ENCODE measurements at places on chromosomes 4 and X.

- no peak overlapping the region for H3K27ac ChIP-seq
- no peaks in the 10 kb centered on the region for H3K4me1 ChIP-seq
- DNase-seq = no peak
- H3K27me3 ChIP-seq = no peaks in the 10 kb centered on the region
- no peaks in the 10 kb centered on the region for H3K36me3 ChIP-seq
Measured at GRCh38 chrX:404656-405055, 17.9 kb upstream of the PPP2R3B start.

DNA sequence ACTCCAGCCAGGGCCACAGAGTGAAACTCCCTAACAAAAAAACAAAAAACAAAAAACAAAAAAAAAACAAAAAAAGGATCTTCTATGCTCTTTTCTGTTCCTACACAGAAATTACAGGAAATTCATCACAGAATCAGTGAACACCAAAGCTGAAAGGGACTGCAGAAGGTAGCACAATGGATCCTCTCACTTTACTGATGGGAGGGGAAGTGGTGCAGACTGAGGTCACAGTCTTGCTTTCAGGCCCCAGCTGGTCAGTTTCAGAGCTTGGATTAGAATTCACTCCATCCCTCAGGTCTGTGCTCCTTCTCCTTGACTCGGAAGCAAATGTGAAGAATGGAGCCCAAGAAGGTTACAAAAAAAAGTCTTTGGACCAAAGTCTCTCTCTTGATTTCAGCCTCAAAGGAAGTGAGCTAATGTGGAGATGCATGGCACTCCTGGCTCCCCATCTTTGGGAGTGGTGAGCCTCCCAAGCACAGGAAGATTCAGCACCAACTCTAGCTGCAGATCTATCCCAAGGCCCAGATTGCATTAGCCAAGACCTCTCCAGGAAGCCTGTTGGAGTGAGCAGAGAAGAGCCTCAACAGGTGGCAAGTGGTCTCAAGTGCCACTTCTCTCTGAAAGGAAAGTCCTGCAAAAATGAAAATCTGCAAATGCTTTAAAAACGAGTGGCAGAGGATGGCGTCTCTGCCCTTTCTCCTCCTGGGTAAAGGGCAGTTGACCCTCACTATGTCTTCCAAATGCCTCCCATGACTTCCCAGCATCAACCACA lies 176.0 kb downstream of the MAML3 start:
- H3K27ac ChIP-seq = no peak overlapping the region
- no peaks in the 10 kb centered on the region for H3K4me1 ChIP-seq
- H3K27me3 ChIP-seq = no peaks in the 10 kb centered on the region
- no peak for DNase-seq
- no peak overlapping the region for H3K4me3 ChIP-seq
- no peaks in the 10 kb centered on the region for H3K36me3 ChIP-seq

- H3K36me3 ChIP-seq = no peaks in the 10 kb centered on the region
- no peak for DNase-seq
- no peak overlapping the region for H3K4me3 ChIP-seq
- no peak overlapping the region for H3K27ac ChIP-seq
- H3K27me3 ChIP-seq = no peaks in the 10 kb centered on the region
Measured at GRCh38 chr4:73870768-73871167, 1.6 kb downstream of the CXCL1 start.

DNA sequence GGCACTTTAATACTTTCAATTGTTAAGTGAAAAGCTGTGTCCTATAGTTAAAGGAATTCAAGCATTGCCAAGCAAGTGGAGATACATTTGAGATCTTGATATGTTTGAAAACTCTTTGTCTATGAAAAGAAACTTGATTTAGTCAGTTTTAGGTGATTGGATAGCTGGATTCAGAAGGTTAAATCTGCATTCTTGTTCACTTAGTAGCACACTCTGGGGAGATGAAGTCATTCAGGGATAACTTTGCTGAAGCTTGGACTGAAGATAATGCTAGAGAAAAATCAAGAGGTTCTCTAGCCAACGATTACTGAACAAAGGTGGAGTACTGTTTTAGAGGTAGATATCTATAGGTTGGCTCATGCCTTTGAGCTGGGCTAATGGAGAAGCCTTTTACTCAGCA lies 90.6 kb downstream of the DCAF8L2 start:
- H3K27ac ChIP-seq = no peak overlapping the region
- no peaks in the 10 kb centered on the region for H3K36me3 ChIP-seq
- H3K4me3 ChIP-seq = no peak overlapping the region
- H3K27me3 ChIP-seq = no peaks in the 10 kb centered on the region
- no peaks in the 10 kb centered on the region for H3K4me1 ChIP-seq

GRCh38 chr4:25807102-25807728 lies 55.6 kb downstream of the SEL1L3 start:
- no peaks in the 10 kb centered on the region for H3K36me3 ChIP-seq
- no peaks in the 10 kb centered on the region for H3K4me1 ChIP-seq
- no peaks in the 10 kb centered on the region for H3K27me3 ChIP-seq
- H3K4me3 ChIP-seq = no peak overlapping the region

DNA sequence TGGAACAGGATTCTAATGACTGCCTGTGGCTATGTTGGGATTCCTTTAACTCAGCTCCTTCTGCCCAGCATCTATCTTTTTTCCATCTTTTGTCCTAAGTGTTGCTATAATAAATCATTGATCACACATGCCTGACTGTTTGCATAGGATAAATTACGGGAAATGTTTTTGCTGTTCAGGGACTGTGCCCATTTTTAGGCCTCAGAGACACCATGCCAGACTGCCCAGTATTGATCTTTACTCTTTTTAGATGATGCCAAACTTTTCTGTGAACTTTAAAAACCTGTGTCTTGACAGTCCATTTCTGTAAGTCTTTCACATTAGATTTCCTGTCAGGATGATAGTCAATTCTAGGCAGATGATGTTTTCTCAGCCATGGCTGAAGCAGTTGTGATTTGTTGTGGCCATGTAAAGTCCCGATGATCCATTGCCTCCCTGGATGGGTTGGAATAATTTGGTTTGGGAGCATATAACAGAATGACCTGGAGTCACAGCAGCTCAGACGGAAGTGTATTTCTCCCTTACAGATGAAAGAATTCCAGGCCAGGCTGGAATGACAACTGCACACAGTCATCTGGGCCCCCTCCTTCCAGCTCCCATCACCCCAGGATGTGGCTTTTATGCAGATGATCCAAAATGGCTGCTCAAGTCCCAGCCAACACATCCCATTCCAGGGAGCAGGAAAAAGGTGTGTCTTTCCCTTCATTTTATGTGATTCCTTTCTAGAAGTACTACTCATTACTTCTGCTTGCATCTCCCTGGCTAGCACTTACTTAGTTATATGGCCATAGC lies 3.4 kb downstream of the HTT-AS start:
- peaks cover 3% of the 10 kb centered on the region for H3K4me1 ChIP-seq
- H3K4me3 ChIP-seq = no peak overlapping the region
- H3K27me3 ChIP-seq = no peaks in the 10 kb centered on the region
- H3K36me3 ChIP-seq = no peaks in the 10 kb centered on the region

- H3K27me3 ChIP-seq = no peaks in the 10 kb centered on the region
- H3K4me1 ChIP-seq = peaks cover 27% of the 10 kb centered on the region
- H3K36me3 ChIP-seq = no peaks in the 10 kb centered on the region
- H3K4me3 ChIP-seq = peak overlapping the region; percentile 12
- peak overlapping the region; percentile 70 for H3K27ac ChIP-seq
Measured at GRCh38 chr4:169070071-169070894, 60.2 kb upstream of the CBR4 start.

DNA sequence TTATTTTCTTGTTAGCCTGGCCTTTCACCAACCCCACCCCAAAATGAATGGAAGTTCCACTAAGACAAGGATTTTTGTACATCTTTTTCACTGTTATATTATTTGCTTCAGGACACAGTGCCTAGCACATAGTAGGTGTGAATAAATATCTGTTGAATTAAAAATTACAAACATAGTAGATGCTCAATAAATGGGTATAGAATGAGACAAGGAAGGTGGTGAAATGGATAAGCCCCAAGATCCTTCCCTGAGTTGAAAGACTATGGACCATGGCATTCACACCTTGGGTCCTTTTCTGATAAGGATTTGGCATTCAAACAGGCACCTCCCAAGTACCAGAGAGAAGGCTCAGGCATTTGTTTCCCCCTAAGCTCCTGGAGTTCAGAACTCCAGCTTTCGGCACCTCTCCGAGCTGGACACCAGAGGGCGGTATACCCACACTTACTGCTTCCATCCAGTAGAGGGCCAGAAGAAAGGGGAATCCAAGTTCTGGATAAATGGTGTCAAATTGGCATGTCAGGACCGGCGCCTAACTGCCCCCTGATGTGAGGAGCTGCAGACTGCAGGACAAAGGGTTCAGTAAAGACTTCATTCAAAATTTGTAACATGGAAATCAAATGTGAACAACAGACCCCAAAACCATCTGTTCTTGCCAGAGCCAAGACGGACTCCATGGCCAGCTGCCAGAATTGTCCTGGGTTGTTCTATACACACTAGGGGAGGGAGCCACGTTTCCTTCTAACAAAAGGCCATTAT lies 193.0 kb downstream of the GPC3 start:
- H3K36me3 ChIP-seq = no peaks in the 10 kb centered on the region
- no peaks in the 10 kb centered on the region for H3K4me1 ChIP-seq
- H3K4me3 ChIP-seq = no peak overlapping the region
- DNase-seq = peak; percentile 88
- no peaks in the 10 kb centered on the region for H3K27me3 ChIP-seq
- no peak overlapping the region for H3K27ac ChIP-seq

- peak overlapping the region; percentile 86 for H3K4me3 ChIP-seq
- H3K27me3 ChIP-seq = no peaks in the 10 kb centered on the region
- peaks cover 11% of the 10 kb centered on the region for H3K4me1 ChIP-seq
- H3K36me3 ChIP-seq = no peaks in the 10 kb centered on the region
- peak; percentile 35 for DNase-seq
Measured at GRCh38 chr4:77074981-77075855, 571 bp downstream of the CCNI start.

GRCh38 chrX:25002661-25003020 lies 13.1 kb downstream of the ARX start:
- DNase-seq = no peak
- H3K4me1 ChIP-seq = peaks cover 26% of the 10 kb centered on the region
- no peaks in the 10 kb centered on the region for H3K27me3 ChIP-seq

DNA sequence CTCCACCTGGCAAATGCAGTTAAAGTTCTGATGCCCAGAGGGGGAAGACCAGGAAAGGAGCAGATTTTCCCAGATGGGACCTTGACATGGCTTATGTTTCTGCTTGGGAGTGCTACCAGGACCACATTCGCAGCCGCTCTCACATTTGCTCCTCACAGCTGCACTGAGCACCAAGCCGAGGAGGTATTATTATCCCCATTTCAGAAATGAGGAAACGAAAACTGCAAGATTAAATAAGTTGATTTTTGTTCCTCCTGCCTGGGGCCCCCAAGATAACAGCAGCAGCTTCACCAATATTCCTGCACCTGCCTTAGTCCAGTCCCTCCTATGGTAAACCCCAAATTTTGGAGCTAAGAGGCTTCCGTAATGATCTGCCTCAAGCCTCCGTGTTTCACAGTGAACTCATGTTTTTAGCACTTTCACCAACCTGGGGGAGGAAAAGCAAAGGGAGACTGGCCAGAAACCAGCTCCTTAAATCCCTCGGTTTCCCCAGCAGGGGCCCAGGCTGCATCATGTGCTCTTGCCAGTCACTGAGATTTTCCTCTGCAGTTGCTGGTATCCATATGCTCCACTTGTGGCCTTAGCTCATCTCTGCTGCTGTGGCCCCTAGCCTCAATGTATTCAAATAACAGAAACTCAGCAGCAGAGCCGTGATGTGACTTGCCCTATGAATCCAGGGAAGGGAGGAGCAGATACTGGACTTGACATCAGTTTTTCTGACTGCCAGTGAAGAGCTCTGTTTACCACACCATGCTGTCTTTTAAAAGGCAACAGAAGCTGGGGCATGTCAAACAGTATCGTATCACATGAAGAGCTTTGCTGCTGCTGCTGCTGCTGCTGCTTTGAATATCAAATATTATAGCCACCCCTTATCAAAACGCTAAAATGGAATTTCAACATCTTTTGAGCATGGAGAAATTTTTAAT lies 95.5 kb upstream of the KLHL13 start:
- no peak for DNase-seq
- H3K36me3 ChIP-seq = no peaks in the 10 kb centered on the region
- no peak overlapping the region for H3K4me3 ChIP-seq
- no peak overlapping the region for H3K27ac ChIP-seq
- no peaks in the 10 kb centered on the region for H3K27me3 ChIP-seq

GRCh38 chr4:124640022-124640730 lies 72.4 kb downstream of the ANKRD50 start:
- H3K27me3 ChIP-seq = no peaks in the 10 kb centered on the region
- H3K4me3 ChIP-seq = no peak overlapping the region
- no peaks in the 10 kb centered on the region for H3K36me3 ChIP-seq
- no peak overlapping the region for H3K27ac ChIP-seq

DNA sequence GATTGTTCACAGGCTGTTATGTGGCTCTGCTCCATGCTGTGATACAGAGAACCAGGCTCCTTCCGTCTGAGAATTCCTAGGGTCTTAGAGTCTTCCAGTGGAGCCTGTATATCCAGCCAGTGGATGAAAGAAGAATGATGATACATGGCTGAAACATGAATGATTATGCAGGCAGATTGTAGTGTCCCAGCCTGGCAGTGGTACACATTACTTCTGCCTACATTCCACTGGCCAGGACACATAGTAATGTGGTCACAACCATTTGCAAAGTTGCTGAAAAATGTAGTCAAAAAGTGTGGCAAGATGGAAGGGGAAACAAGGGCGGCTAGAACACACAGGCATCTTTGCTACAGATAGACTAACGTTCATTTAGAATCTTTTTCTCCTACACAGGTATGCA lies 4.5 kb upstream of the GBA3 start:
- no peak overlapping the region for H3K27ac ChIP-seq
- no peaks in the 10 kb centered on the region for H3K4me1 ChIP-seq

- no peaks in the 10 kb centered on the region for H3K4me1 ChIP-seq
- no peaks in the 10 kb centered on the region for H3K27me3 ChIP-seq
- H3K4me3 ChIP-seq = no peak overlapping the region
- no peak overlapping the region for H3K27ac ChIP-seq
Measured at GRCh38 chrX:70219938-70220764, 14.3 kb upstream of the AWAT1 start.

- no peaks in the 10 kb centered on the region for H3K4me1 ChIP-seq
- H3K27me3 ChIP-seq = peaks cover 10% of the 10 kb centered on the region
- H3K27ac ChIP-seq = no peak overlapping the region
- no peak overlapping the region for H3K4me3 ChIP-seq
Measured at GRCh38 chr4:42626629-42627146, 30.2 kb downstream of the ATP8A1 start.

DNA sequence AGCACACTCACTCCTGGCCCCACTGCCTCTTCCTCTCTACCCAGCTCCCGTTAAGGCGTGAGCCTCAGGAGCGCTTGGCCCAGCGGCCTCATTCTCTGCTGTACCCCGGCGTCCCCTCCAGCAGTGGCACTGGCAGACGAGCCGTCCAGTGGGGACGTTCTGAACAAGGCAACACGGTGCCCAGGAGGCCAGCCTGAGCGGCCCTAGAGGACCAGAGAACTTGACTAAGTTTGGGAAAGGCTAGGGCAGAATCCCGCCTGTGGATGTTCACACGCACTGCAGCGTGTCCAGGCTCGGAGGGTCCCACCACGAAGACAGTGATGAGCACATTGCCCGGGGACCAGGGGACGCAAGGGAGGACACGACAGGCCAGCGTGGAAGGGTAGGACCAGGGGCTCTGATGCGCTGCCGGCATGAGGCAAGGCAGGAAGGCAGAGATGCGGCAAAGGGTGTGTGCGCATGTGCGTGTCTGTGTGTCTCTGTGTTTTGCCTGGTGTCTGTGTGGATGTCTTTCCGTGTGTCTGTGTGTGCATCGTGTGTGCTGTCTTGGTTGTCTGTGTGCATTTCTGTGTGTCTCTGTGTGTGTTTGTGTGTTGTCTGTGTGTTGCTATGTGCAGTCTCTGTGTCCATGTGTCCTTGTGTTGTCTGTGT lies 89.4 kb downstream of the ABLIM2 start:
- peak; percentile 71 for DNase-seq
- peak overlapping the region; percentile 65 for H3K4me3 ChIP-seq
- H3K27ac ChIP-seq = peak overlapping the region; percentile 99
- H3K27me3 ChIP-seq = no peaks in the 10 kb centered on the region

- no peak for DNase-seq
- no peak overlapping the region for H3K27ac ChIP-seq
- no peaks in the 10 kb centered on the region for H3K27me3 ChIP-seq
- no peaks in the 10 kb centered on the region for H3K4me1 ChIP-seq
- H3K36me3 ChIP-seq = no peaks in the 10 kb centered on the region
Measured at GRCh38 chr4:83917572-83917971, 381.7 kb downstream of the GPAT3 start.

Data from A673 (cell line).